ENCODE measurements at places on chromosomes 4 and X. TPM values are rescaled to one million over a fixed set of nuclear protein-coding genes. Genes with fewer than 3 reads are reported as not detected.

DNA sequence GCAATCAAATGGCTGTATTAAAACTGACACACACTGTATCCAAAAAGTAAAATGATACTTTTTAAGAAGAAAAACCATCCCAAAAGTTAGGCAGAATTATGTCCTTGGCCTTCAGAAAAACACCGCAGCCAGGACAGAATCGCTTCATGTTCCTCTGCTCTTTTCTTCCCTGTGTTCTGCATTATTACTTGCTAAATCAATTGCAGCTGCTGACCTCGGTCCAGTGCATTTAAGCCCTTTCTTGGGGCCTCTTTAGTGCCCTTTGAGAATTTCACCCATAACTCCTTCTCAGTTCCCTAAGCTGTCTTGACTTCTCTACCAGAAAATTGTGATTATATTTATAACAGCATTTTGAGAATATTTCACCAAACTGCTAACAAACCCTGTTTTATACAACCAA lies 696.9 kb downstream of the PCDH7 start:
- H3K4me3 ChIP-seq, result no peak overlapping the region
- H3K27me3 ChIP-seq, result no peaks in the 10 kb centered on the region
- H3K27ac ChIP-seq, result no peak overlapping the region

DNA sequence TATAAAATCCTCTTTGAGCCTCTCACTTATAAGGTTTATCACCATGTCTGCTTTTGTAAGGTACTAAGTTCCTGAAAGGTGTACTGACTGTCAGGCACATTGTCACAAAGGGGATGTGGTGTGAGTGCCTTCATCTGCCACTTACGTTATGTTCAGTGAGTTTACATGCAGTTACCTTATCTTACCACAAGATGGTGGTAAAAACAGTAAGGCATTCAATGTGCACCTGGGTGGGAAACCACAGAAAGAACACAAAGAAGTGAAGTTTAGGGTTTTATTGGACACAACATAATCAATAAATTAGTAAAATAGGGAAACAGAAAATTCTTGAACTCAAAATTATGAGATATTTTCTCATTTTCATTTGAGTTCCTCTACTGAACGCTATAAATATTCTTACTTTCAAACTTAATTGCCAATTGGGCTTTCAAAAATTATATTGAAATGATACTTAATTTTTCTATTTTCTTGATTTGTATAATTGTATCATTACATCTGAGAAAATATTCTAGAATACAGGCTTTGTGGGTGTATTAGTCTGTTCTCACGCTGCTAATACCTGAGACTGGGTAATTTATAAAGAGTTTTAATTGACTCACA lies 650.8 kb downstream of the PCDH7 start:
- no peaks in the 10 kb centered on the region for H3K27me3 ChIP-seq
- no peaks in the 10 kb centered on the region for H3K36me3 ChIP-seq
- DNase-seq, result no peak
- H3K27ac ChIP-seq, result no peak overlapping the region
- no peaks in the 10 kb centered on the region for H3K4me1 ChIP-seq

The TMEM35A gene
- not detected for total RNA-seq

GRCh38 chr4:3304831-3305609 lies 12.2 kb downstream of the RGS12 start:
- peaks cover 51% of the 10 kb centered on the region for H3K4me1 ChIP-seq
- no peaks in the 10 kb centered on the region for H3K27me3 ChIP-seq
- H3K4me3 ChIP-seq, result no peak overlapping the region
- peak overlapping the region; percentile 70 for H3K27ac ChIP-seq
- no peaks in the 10 kb centered on the region for H3K36me3 ChIP-seq
- DNase-seq, result no peak

- DNase-seq, result no peak
- H3K4me3 ChIP-seq, result peak within 1 kb of the TSS; percentile 74
- H3K36me3 ChIP-seq, result peaks cover 10% of the 10 kb centered on the region
- H3K27me3 ChIP-seq, result peaks cover 64% of the 10 kb centered on the region
- peaks cover 46% of the 10 kb centered on the region for H3K4me1 ChIP-seq
Measured at GRCh38 chr4:13543839-13544605, at the start of gene NKX3-2. Gene NKX3-2, minus strand, starts transcription at chr4:13544508. Its CDS starts 94 bp downstream, at chr4:13544414.

The IL21 gene
- 65.1 TPM for total RNA-seq

DNA sequence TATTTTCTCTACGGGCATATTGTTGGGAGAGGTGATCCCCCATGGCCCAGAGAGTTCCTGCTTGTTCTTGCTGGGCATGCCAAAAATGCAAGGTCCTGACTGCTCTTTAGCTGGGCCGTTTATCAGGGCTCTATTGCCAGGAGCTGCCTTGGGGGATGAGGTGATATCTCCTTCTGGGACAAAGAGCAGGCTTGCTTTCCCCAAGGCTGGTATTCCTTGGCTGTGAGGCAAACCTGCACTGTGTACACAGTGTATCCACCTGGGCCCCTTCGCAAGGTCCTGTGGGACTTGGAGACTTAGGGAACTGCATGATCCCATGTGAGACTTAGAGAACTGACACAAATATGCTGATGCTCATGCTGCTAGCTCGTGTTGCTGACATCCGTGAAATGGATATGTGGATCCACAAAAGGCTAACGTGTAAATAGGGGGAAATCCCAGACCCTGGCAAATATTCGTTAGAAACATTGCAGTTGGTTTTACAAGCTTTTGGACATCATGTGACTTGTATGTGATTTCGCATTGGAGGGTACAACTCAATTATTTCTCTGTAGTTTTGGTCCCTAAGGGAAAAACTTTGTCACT lies 24.4 kb upstream of the ZFX start:
- H3K36me3 ChIP-seq, result no peaks in the 10 kb centered on the region
- DNase-seq, result no peak
- H3K4me1 ChIP-seq, result no peaks in the 10 kb centered on the region
- H3K27ac ChIP-seq, result no peak overlapping the region
- no peak overlapping the region for H3K4me3 ChIP-seq

DNA sequence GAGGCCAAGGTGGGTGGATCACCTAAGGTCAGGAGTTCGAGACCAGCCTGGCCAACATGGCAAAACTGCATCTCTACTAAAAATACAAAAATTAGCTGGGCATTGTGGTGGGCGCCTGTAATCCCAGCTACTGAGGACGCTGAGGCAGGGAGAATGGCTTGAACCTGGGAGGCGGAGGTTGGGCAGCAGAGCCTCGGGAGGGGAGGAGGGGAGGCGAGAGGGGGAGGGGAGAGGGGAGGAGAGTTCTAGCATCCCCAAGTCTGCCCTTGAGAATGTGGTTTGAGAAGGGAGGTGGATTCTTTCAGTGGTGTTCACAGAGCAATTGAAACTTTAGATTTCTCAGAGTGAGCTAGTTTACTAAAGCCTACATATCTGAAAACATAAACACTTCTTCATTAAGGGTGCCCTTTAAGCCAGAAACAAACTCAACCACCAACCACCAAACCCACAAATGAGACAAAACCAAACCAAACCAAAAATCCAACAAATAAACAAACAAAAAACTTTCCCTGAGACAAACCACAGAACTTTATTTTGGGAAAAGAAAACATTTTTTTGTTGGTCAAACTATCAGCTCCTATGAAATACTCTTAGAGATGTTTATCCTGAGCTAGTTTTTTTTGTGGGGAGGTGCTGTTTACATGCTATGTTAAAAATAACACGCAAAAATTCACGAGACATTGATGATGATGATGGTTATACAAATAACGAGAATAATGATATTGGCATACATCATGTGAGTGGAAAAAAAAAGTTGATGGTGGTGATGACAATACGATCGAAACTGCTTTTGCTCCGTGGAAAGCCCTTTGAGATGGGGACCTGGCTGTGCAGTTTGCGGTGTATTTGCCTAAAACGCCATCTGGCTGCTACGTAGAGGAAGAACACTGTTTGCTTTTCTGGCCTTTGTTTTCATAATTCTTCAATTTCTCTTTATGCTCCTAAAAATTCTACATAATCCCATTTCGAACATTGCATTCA lies 98.2 kb upstream of the PRKX start:
- peak overlapping the region; percentile 23 for H3K27ac ChIP-seq
- peak; percentile 57 for DNase-seq
- no peaks in the 10 kb centered on the region for H3K36me3 ChIP-seq
- H3K4me1 ChIP-seq, result peaks cover 8% of the 10 kb centered on the region

The GAGE2A gene
- total RNA-seq, result not detected

The UGT8 gene
- total RNA-seq, result 0.53 TPM

DNA sequence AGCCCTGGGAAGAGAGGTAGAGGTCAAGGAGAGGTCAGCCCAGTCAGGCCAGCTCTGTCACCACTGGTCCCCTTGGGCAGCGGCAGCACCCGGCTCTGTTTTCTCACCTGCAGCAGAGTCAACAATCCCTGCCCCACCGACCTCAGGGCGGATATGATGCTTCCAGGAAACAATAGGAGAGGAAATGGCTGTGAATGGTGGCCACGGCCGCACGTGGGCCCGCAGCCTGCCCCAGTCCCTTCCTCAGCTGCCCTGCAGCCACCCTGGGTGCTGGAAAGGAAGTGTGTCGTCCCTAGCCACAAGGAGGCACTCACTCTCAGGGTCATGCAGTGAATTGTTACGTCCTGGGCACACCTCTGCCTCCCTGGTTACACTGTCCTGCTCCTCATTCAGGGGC lies 92.5 kb upstream of the ENPP6 start:
- peak; percentile 81 for DNase-seq
- H3K4me1 ChIP-seq, result peaks cover 52% of the 10 kb centered on the region
- H3K4me3 ChIP-seq, result peak overlapping the region; percentile 4
- H3K27me3 ChIP-seq, result no peaks in the 10 kb centered on the region
- H3K36me3 ChIP-seq, result no peaks in the 10 kb centered on the region

The MAGEA10 gene
- total RNA-seq, result not detected

DNA sequence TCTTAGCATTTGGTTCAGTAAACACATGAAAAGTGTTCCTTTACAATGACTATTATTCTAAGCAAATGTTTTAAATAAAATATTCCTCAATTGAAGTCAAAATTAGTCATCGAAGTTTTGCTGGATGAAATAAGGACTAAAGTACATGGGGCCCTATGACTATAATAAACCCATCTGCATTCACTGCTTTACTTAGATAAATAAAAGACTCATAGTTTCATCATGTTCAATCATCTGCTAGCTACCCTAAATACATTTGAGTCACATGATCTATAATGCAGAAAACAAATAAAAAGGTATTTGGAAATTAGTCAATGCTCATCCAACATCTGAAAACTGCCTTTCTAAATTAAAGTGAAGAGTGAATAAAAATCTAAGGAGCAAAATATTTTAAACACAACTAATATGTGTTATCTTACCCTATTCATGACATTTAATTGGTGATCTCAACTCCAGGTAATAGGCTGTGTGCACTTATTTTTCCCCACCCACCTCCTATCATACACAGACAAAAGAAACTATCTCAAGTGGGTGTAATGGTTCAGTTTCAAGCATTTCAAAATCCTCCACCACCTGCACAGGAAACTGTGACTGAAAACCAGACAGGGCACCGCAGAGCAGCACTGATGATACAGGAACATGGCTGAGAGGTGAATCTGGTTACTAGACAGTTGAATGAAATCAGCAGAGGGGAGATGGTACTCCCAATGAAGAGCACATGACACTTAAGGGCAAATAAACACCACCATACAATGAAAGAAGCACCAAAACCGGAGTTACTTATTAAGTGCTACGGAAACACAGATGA lies 78.6 kb downstream of the CAMK2D start:
- H3K27me3 ChIP-seq, result no peaks in the 10 kb centered on the region
- peaks cover 50% of the 10 kb centered on the region for H3K36me3 ChIP-seq
- H3K4me1 ChIP-seq, result peaks cover 72% of the 10 kb centered on the region
- peak overlapping the region; percentile 93 for H3K27ac ChIP-seq

DNA sequence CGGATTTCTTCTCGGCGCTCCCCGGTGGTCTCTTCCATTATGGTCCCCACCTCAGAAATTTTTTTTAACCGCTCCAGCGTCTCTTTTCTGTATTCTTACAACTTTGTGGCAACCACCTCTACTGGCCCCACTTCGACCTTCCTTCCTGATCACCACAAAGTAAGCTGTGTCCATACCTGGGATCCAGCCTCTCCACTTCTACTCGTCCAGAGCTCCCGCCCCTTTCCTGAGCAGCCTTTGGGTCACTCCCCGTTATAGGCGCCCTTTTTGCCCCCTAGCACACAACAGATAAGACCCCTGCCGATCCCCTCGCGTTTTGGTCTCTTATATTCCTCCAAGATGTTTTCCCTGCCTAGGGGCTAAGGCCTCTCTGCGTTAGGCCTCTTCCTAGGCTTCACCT lies 557 bp downstream of the PIGG start:
- peaks cover 41% of the 10 kb centered on the region for H3K4me1 ChIP-seq
- H3K27ac ChIP-seq, result peak overlapping the region; percentile 91
- DNase-seq, result no peak
- H3K4me3 ChIP-seq, result peak overlapping the region; percentile 95
- H3K27me3 ChIP-seq, result no peaks in the 10 kb centered on the region

DNA sequence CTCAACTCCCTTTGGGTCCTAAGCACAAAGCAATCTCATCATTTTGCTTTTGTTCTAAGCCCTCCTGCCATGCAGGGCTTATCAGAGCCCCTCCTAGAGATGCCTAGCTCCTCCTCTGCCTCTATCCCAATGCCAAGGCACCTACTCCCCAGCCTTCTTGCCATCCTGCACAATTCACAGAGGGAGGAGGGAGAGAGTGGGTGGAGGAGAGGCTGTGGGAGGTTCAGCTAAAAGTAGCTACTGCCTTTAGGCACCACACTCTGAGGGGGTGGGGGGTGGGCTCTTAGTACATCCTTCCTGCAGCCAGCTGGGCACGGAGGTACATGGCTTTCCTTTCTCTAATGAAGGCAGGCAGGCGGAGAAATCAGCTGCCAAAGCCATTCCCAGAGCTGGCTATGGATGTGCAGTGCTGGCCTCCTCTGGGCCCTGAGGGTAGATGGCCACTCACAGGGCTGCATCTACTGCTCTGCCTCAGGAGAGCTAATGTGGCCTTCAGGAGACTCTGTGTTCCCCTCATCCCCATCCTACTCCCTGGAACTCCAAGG lies 40.1 kb downstream of the ARHGEF9 start:
- H3K27me3 ChIP-seq, result no peaks in the 10 kb centered on the region
- H3K36me3 ChIP-seq, result no peaks in the 10 kb centered on the region
- DNase-seq, result no peak
- no peak overlapping the region for H3K4me3 ChIP-seq

DNA sequence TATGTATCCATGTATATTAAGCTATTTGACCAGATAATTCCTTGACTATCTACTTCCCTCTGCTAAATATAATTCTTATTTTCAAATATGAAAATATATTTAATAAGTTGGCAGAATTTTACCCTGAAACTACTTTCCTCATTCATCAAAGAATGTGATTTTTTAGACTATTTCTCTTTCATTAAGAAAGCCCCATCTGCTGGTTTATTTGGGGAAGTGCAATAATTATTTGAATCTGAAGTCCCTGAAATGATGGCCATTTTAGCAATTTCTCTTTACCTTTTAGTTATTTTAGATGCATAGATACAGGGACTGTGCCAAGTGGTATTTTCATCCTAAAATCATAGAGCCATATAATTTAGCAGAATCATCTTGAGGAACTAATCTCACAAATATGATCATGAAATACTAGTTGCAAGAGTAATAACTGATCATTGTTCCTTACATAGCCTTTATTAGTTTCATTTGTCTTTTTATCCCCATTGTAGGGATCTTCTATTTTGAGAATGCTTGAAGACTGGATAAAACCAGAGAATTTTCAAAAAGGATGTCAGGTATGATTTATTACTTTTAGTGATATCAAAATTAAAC lies 39.0 kb downstream of the ENPEP start:
- H3K27me3 ChIP-seq, result peaks cover 2% of the 10 kb centered on the region
- H3K27ac ChIP-seq, result no peak overlapping the region
- H3K36me3 ChIP-seq, result no peaks in the 10 kb centered on the region
- no peak for DNase-seq
- H3K4me1 ChIP-seq, result peaks cover 12% of the 10 kb centered on the region
- peak overlapping the region; percentile 91 for H3K4me3 ChIP-seq

The HSPA4L gene
- total RNA-seq, result 1.9 TPM

The MAGEB17 gene
- total RNA-seq, result not detected

GRCh38 chr4:109945056-109945455 lies 32.4 kb downstream of the EGF start:
- DNase-seq, result peak; percentile 60
- no peak overlapping the region for H3K4me3 ChIP-seq
- peaks cover 31% of the 10 kb centered on the region for H3K4me1 ChIP-seq
- H3K27ac ChIP-seq, result no peak overlapping the region
- H3K36me3 ChIP-seq, result no peaks in the 10 kb centered on the region
- peaks cover 10% of the 10 kb centered on the region for H3K27me3 ChIP-seq

The DCAF12L2 gene
- total RNA-seq, result not detected
